ENCODE measurements at places on chromosomes 2 and 18.

DNA sequence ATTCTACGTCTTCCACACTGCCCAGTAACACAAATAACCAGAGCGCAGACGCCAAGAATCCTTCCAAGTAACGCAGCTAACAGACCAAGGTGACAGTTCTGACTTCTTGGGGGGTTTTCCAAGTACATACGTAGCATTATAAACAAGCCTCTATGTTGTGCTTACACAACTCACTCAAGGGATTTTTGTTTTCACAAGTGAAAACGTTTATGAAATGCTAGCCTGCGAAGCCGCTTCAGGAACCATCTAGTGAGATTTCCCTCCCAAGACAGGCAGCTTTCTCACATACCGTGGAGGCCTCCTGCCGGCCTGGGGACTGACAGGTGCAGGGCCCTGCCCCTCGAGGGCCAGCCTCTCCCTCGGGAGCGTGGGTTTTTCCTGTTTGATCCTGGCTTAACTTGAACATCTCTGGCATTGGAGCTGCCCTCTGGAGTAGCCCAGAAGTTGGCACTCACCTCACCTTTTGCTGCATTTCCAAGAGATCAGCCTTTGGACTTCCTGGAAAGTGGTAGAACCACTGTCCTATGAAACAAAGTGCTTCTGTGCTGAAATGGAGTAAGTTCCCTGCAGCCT, 151.1 kb downstream of the MBP start:
- no peak for DNase-seq

GRCh38 chr2:122167515-122167914, 412.1 kb downstream of the TSN start:
- no peak for DNase-seq

- no peak for DNase-seq
Measured at GRCh38 chr2:863732-864450, 86.8 kb upstream of the SNTG2 start.

- no peak for DNase-seq
Measured at GRCh38 chr2:31083234-31083993, 54.8 kb downstream of the GALNT14 start.

- no peak for DNase-seq
Measured at GRCh38 chr2:171146633-171147032, 14.1 kb downstream of the TLK1 start.

DNA sequence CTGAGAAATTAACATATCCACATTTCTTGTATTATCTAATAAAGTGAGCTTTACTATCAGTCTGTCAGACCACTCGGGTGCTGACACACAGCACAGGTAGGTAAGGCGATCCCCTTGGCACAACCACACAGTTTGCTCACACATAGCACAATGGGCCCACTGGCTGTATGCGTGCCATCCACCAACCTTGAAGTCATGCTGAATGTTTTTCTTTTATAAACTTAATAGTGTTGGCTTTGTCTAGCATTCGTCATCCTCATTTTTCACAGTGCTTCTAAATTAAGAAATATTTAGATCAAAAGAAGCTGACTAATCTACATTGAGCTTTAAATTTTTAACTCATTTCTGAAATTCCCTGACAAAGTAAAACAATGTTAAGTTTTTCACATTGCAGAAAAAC, 50.0 kb upstream of the PAPOLG start:
- no peak for DNase-seq

- no peak for DNase-seq
Measured at GRCh38 chr18:248053-248452, 19.8 kb downstream of the THOC1 start.

DNA sequence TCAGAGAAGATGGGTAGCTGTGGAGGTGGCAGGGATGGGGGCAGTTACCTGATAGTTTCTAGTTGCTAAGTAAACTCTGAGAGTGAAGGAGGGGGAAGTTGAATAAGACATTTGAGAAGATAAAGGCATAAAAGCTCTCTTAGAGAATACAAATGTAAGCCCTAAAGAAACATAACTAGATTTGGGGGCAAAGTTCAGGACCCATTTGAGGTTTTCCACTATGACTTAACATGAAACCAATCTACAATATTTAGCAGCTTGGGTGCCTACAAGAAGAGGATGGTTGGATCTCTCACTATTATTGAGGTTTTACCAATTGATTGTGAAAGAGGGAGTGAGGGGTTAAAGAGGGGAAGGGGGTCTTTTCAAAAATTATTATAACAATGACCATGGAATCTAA, 34.4 kb upstream of the LYPD6 start:
- no peak for DNase-seq

DNA sequence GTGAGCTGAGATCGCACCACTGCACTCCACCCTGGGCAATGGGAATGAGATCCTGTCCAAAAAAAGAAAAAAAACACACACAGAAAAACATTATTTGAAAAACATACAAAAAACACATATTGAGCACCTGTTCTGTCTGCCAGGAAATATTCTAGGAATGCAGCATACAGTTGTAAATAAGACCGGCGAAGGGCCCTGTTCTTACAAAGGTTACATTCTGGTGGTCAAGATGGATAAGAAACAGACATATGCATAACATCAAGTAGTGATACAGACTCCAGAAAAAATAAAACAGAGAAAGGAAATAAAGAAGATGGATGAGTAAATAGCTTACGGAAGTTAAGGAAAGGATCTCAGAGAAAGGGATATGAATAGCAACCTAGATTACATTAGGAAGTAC, 159.8 kb downstream of the GALNT3 start:
- DNase-seq, result no peak

DNA sequence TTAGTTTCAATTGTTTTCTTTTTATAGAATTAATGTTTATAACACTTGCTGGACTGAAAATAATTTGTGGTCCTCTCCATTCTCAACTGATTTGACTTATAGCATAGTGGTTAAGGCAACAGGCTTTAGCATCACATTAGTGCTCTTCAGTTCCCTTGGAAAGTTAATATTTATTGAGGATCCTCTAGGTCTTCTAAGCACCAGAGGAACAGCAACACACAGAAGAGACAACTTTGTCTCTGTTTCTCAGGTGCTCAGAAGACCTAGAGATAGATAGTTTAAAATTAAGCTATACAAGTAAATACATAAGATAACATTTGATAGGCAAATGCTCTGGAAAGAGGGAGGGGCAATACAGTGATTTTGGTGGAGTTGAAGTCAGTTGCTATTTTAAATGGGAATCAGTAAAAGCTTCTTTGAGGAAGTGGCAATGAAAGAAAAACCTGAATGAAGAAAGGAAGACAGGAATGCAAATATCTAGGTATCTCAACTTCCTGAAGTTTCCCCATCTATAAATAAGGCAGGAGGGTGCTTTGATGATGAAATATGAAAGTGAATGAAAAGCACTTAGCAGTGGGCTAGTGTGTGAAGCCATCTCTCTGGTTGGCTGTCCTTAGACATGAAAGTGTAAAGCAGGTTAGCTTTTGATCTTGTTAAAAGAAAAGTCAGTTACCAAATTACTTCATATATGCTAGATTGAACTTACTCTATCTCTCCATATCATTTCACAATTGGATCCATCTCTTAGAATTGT, 7.9 kb downstream of the NEUROD1 start:
- no peak for DNase-seq

GRCh38 chr18:49459404-49460171, 857 bp downstream of the DYM start:
- DNase-seq, result no peak

DNA sequence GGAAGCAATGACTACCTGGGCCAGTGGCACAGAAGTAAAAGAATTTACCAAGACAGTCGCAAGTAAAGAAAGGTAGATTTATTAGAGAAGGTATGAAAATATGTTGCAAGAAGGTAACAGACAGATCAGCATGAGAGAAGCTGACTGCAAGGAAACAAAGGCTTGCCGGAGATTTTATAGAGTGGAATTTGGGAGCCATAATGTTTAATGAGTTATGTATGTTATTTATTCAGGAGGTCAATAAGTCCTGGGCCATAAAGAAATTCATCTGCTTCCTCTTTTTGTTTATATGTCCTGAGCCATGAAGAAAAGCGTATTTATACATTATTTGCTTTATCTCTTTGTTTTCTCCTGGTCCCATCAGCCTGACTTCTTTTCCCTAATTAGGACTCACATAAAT, 423.6 kb downstream of the PTH2R start:
- DNase-seq, result no peak

DNA sequence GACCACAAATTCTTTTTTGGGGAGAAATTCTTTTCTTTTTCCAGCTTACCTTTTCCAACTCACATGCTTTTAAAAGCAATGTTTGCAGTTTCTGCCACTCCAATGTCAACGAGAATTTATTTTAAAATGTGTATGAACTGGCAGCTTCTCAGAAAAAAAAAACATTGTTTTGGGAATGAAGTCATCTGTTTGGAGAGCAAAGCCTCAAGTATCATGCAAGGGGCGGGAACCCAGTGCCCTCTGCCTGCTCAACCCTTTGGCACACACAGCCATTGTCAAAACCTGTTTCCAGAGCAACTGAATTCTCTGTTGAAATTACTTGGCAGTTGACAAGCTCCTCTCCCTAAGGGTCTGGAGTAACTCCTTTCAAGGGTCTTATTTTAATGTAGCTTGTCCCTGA, 128.5 kb downstream of the QPCT start:
- DNase-seq, result no peak

- no peak for DNase-seq
Measured at GRCh38 chr18:46767217-46767616, 10.4 kb upstream of the ST8SIA5 start.

- DNase-seq, result no peak
Measured at GRCh38 chr2:6392966-6393365, 472.7 kb downstream of the CMPK2 start.

DNA sequence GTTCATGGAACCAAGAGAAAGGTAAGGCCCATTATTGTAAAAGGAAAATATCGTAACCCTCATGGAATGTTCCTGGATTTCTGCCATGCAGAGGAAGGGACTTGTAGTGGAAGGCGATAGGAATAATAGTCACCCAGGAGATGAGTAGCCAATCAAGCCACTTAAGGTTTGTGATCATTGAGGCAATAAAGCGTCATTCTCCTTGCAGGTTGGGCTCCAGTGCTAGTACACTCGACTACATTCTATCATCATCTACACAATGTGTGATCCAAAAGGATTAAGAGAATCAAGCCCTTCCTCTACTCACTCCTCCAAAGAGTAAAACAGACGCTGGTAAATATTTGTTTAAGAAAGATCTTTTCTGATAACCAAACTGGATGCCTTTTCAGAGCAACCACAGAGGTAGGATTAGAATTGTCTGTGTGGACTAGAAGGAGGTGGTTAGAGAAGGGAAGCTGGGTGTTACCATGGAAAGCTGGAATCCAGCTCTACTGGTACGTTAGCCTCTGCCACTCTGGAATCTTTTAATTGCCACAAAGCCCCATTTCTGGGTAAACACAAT, 245.7 kb downstream of the IKZF2 start:
- no peak for DNase-seq

- DNase-seq, result no peak
Measured at GRCh38 chr2:98869870-98870269, 66.2 kb downstream of the CRACDL start.

- DNase-seq, result no peak
Measured at GRCh38 chr2:26898480-26899078, 50.6 kb downstream of the DPYSL5 start.

DNA sequence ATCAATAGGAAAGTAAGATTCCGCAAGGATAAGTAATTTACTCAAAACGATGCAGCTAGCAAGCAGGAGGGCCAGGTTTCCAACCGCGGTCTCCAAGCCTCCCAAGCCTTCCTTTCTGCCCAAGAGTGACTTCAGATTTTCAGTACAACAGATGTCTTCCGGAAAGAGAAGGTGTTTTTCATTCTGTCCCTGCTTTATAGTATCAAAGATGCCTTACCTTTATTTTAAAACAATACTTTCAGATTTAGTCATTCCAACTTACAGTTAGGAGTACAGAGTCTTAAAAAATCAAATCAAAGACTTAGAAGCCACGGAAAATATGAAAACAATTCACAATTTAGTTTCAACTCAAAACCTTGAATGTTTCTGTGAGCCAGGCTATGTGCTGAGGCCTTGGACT, 43.6 kb downstream of the CYB5A start:
- no peak for DNase-seq

DNA sequence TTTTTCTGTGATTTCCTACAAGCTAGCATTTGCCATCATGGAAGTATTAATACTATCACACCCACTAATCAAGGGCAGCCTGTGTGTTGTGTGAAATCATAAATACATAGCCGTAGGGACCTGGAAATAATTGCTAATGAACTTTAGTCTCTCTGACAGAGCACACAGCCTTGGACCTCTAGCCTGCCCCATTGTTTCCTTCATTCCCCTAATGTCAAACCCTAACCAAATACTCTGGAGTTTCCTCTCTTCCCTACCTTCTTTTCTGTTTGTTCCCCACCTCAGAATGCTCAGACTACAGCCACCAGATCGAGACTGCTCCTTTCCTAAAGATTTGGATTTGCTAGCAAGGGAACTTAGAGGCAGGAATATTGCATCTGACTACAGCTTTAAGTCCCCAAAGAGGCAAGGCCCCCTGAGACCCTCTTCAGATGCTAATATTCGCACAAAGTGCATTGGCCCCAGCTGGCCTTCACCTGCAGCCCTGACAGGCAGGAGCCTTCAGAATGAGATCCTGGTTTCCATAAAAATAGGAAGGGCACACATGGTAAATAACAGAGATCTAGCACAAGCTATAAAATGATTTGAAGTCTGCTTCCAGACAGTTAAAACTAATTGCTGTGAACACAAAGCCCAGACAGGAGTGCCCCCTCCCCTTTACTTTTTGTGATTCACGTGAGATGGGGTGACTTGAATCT, 279.2 kb upstream of the DCC start:
- DNase-seq, result no peak

- DNase-seq, result no peak
Measured at GRCh38 chr2:239724194-239724849, 300.8 kb downstream of the NDUFA10 start.

GRCh38 chr2:39008665-39009064, 112.2 kb downstream of the SOS1 start:
- DNase-seq, result no peak

GRCh38 chr2:14628901-14629300, 3.6 kb upstream of the LRATD1 start:
- DNase-seq, result no peak

GRCh38 chr2:215746887-215747615, 266.3 kb downstream of the MREG start:
- no peak for DNase-seq

DNA sequence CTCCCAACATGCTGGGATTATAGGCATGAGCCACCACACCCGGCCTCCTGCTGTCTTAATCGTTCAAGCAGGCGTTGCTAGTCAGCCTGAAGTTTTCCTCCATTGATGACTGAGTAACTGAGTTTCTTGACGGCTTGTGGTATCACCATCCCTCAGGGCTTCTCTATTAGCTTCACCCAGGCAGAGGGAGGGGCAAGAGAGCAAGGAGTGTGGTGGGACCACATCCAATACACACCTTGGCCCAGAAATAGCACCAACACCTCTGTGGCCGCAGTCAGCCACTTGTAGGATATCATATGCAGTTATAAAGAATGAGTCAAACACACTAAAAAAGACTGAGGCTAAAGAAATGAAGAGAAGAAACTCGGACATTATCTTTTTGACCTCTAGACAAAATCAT, 1009.4 kb upstream of the CELF4 start:
- no peak for DNase-seq

All from GOT3 (cell line).